ENCODE measurements at places on chromosomes 7 and 10.

GRCh38 chr10:50991456-50992355, 82.6 kb upstream of the PRKG1 start:
- no peak for DNase-seq

- DNase-seq = no peak
Measured at GRCh38 chr10:86311906-86312305, 54.7 kb downstream of the GRID1 start.

DNA sequence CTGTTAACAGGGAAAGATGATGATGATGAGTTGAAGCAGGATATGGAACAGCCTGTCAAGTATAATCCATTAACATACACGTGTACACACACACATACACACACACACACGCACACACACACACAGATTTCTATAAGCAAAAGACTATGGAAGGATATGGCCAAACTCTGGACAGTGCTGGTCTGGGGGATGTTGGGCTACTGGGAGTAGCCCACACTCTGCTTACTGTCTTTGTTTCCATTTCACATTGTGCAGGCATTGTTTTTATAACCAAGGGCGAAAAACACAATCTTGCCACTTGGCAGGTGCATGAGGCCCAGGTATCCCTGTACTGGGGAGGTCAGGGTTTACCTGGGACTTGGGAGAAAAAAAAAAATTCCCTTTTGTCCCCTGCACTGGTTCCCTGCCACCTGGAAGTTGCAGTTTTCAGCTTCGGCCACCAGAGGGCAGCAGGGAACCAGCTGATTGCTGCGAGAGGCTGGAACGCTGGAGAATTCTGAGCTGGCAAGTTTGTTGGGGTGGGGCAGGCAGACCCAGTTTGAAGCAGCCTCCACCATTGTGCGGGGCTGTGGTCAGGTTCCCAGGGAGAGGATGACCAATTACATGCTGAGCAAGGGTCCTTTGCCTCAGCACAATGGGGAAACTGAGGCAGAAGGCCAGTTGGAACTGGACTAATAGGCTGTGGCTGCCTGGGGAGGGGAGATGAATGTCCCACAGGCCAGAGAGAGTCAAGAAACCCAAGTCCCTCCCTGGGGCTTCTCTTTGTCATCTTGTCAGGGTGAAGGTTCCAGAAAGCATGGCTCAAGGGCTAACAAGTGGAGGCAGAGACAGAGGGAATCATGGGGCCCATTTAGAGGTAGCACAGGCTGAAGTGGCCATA, 27.3 kb downstream of the PPIF start:
- peak; percentile 72 for DNase-seq

DNA sequence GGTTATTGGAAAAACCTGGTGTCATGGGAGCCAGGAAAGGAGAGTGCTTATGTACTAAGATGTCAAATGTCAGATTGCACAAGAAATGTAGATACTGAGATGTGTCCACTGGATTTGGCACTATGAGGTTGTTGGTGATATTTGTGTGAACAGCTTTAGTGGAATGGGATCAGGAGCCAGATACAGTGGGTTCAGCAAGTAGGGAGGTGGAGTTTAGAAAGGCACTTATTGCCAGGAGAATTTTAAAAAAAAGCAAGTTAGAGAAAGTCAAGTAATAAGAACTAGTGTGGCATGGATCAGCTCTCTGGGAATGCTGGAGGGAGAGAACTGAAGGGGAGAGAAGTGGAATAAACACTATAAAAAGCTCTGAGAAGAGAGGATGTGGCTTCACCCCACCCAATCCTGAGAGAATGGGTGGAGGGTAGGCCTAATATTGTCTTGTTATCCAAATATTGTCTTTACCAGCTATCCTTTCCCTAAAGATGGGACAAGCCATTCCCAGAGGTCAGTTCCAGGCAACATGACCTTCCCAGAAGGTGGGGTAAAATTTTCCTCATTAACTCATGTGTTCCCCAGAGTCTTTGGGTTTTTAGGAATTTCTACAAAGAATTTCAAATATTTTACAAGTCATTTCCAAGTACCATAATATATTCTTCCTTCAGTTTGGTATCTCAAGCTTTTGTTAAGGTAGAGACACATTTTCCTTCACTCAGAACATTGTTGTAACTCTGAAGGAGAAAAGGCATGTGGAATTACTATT, 42.3 kb downstream of the ENTPD1 start:
- DNase-seq = no peak

- no peak for DNase-seq
Measured at GRCh38 chr7:114354306-114354705, 60.3 kb upstream of the FOXP2 start.

DNA sequence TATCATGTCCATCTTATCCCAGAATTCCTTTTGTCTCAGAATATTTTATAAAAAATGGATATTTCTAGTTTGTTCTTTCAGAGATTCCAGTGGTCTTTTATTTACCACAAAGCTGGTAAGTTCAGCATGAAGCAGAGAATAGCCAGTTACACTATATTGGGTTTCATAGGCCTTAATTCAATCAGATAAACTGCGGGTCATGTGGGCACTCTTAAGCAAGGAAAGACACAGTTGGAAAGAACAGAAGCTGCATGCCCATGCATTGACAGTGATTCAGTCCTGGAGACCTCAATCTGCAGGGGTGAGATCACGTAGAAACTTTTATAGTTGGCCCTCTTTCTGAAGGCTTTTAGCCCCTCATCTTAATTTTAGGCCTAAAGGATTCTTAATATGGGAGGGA, 281.3 kb upstream of the IGFBP3 start:
- DNase-seq = no peak

DNA sequence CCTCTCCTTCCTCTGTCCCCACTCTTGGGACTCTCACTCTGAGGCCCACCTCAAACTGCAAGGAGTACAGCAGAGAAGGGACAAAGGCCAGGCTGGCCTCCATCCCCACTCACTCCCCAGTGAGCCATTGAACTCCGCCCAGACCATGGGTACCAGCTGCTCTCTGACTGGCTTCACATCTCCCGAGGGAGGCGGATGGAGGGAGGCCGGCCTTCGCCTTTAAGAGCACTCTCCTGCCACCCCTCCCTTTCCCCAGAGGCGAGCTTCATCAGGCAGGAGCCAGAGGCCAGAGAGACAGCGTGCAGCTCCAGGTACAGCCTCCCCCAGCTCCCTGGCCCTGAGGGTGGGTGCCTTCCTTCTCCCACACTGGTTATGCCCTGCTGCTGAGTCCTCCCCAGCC, 1.8 kb upstream of the LDB3 start:
- DNase-seq = no peak

DNA sequence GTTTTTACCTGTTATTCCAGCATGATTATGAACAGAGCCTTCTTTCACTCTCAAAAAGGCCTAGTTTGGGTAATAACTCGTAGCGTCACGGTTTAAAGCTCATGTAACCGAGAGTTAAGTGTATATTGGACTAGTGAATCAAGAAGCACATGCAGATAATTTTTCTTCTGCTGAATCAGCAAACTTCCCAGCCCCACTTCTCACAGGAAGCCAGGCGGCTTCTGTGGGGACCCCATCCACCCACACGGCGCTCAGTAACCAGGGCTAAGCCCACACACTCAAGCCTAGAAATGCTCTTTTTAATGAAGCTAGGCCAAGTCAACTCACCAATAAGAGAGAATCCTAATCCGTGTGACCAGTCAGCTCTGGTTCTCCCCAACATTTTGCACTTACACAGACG, 191.2 kb upstream of the MGMT start:
- no peak for DNase-seq

GRCh38 chr10:43452356-43452914, 15.5 kb downstream of the ZNF487 start:
- no peak for DNase-seq

GRCh38 chr10:30580676-30581075, 48.9 kb downstream of the LYZL2 start:
- DNase-seq = no peak

GRCh38 chr10:78306358-78306757, 272.7 kb downstream of the RPS24 start:
- no peak for DNase-seq

- DNase-seq = no peak
Measured at GRCh38 chr7:149136118-149136517, 10.0 kb upstream of the ZNF425 start.

DNA sequence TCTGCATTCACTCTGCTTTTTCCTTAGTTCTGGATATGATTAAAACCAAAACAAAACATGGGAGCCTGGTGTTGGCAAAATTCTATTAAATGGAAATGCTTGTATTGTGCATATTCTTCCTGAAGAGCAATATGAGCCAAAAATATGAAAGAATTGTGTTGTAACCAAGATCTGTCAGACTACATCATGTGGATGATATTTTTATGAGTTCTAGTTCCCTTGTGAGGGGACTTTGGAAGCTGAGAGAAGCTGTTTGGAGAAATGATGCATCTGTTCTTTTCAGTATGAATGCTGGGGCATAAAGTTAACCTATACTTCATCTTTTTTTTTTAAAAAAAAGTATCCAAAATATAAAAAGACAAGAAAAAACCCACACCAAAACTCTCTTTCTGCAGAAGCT, 782.7 kb downstream of the ANKRD7 start:
- no peak for DNase-seq

- no peak for DNase-seq
Measured at GRCh38 chr10:80168679-80169380, 36.3 kb downstream of the PLAC9 start.

- DNase-seq = no peak
Measured at GRCh38 chr7:2042650-2043049, 190.1 kb downstream of the MAD1L1 start.

DNA sequence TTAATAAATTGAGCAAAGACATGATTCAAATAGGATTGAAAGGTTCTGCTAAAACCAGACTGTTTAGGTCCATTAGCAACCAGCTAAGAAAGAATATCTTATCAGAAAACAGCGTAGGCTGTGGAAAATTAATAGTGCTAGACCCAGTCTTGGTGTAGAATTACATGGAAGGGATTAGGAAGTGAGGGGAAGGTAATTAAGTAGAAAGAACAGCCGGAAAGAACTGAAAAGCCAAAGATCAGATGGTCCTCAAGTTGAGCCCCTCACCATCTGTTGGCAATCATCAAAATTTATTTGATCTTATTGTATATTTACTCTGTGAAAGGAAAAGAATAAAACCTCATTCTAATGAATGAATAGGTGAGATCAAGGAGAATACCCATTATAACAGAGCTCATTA, 50.1 kb downstream of the COL1A2 start:
- no peak for DNase-seq

DNA sequence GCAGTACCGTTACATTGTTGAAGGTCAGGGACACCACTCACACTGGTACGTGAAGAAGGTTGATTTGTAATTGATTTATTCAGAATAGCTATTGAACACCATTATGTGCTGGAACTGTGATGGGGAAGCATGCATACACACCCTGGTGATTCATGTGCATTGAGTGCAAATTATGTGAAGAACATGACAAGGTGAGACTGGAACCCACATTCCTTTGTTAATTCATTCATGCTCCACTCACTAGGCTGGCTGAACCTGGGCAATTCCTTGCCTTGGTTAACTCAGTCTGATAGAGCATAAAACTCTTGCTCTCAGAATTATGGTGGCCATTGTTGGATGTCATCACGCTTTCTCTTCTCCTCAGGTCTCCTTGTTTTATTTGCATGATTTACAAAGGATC, 67.3 kb upstream of the TPK1 start:
- DNase-seq = no peak

DNA sequence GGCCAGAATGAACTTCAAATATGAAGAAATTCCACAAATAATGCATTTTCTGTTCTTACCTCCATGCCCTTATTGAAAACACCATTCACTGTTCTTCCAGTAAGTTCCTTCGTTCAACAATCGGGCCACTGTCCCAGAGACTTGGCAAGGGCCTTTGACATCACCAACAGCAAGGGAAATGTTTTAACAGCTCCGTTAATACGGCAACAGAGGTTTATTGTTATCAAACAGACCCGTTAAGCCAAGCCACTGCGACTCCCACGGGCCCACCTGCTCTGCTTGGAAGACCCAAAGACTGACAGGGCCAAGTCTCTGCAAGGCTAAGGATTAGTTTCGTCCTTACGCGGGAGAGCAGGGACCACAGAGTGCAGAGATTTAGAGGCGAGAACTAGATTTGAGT, 43.4 kb upstream of the LYZL1 start:
- no peak for DNase-seq

- DNase-seq = no peak
Measured at GRCh38 chr7:33035776-33036175, 26.8 kb downstream of the NT5C3A start.

DNA sequence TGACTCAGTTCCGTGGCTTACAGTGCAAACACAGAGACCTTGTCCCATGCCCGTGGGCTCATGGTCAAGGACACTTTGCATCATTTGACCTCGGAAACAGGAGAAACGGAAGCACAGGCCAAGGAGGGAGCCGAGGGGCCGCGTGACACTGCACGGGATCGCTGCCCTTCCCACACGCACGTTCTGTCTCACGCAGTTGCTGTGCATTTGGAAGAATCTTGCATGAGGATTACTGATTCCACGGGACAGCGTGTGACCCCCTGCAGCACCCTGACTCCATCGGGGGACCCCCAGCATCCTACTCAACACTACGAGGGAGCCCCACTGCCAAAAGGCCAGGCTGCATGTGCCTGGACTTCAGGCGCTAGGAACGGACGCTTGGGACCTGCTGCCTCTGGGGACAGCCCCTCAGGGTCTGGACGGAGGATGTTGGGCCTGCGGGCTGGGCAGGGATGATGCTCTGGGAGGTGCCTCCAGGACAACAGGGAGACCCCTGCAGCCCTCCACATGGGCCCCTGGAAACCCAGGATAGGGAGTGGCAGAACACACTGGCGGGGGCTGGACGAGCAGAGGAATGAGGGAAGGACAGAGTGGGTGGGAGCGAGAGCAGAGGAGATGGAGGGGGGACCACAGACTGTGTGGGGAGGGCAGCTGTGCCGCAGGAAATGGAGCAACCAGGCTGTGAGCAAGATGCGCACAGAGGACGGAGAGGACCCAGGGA, 222.2 kb downstream of the DNAJB6 start:
- DNase-seq = no peak

- peak; percentile 37 for DNase-seq
Measured at GRCh38 chr10:132335189-132336063, 3.4 kb downstream of the LRRC27 start.

- DNase-seq = no peak
Measured at GRCh38 chr10:116201670-116202430, 71.2 kb downstream of the GFRA1 start.

- no peak for DNase-seq
Measured at GRCh38 chr7:35415411-35415822, 161.5 kb upstream of the TBX20 start.

GRCh38 chr10:99937630-99938029, 72.1 kb downstream of the DNMBP start:
- DNase-seq = no peak

- DNase-seq = no peak
Measured at GRCh38 chr10:7944215-7944480, 110.3 kb upstream of the GATA3 start.

Measured in DND-41 (cell line).